Effector CD8-positive, alpha-beta T cell (primary cell): ENCODE measurements at places on chromosomes 13 and 19.

DNA sequence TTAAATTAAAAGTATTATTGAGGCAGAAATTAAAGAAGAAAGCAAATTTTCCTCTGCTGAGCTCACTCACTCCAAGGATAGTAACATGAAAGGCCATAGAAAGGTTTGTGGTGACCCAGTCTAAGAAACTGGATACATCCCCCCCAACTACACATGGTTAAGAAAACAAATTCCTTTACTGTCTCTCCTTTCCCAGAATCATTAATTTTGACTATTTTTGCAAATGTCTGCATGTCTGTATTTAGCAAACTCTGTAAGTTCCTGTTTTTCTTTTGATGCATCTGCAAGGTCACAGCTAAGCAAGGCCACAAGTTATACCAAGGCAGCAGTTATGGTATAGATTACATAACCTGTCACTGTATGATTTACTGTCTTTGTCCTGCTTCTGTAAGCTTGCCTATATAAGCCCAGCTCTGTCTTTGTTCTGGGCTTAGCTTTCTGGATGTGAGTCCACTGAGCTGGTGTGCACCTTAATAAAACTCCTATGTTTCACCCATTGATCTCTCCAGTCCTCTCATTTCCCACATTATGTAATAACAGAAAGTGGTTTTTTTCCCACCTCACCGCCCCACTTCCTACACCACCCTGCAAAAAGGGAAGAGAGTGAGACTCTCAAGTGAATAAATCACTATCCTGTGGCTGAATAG is 8.5 kb upstream of the ZNF83 start:
- DNase-seq = no peak

DNA sequence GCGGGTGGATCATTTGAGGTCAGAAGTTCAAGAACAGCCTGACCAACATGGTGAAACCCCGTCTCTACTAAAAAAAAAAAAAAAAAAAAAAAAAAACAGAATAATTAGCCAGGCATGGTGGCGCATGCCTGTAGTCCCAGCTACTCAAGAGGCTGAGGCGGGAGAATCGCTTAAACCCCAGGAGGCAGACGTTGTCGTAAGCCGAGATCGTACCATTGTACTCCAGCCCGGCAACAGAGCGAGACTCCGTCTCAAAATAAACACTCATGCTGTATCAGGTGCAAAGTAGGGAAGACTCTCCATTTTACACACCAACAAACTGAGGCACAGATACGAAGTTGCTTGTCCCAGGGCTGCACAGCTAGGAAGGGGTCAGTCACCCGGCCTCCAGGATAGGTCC is 15.6 kb downstream of the TLE6 start:
- DNase-seq = no peak

GRCh38 chr19:49473868-49474541 is at the start of gene FLT3LG:
FLT3LG (plus strand) TSS chr19:49474215; CDS start chr19:49474640, 425 bp downstream.
- peak; percentile 88 for DNase-seq

GRCh38 chr13:46378411-46378810 is 8.6 kb downstream of the RUBCNL start:
- no peak for DNase-seq

GRCh38 chr19:18339723-18340122 is 675 bp upstream of the PGPEP1 start:
- DNase-seq = no peak

DNA sequence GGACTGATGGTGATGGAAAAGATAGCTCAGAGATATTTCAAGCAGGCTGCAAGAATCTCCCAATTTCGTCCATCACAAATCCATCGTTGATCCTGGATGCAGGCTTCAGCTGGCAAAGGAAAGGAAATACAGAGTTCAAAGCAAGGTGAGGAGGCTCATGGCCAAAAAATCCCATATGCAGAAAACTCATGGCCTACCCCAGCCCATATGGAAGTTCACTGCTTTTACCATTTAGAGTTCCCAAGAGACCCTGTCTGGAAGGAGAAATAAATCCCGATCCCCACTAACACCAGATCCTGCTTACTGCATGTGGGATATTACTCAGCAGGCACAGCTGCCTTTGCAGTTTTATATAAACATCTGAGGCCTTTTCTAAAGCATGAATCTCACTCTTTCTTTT is 412.9 kb upstream of the SPRY2 start:
- no peak for DNase-seq

- DNase-seq = no peak
These were observed 450 bp downstream of the SELENOW start for GRCh38 chr19:47778954-47779351.
